CD4-positive, alpha-beta T cell (primary cell): ENCODE measurements at places on chromosomes 11 and 22.

- DNase-seq = no peak
These were observed 55.1 kb upstream of the PDGFD start for GRCh38 chr11:104219096-104219495.

DNA sequence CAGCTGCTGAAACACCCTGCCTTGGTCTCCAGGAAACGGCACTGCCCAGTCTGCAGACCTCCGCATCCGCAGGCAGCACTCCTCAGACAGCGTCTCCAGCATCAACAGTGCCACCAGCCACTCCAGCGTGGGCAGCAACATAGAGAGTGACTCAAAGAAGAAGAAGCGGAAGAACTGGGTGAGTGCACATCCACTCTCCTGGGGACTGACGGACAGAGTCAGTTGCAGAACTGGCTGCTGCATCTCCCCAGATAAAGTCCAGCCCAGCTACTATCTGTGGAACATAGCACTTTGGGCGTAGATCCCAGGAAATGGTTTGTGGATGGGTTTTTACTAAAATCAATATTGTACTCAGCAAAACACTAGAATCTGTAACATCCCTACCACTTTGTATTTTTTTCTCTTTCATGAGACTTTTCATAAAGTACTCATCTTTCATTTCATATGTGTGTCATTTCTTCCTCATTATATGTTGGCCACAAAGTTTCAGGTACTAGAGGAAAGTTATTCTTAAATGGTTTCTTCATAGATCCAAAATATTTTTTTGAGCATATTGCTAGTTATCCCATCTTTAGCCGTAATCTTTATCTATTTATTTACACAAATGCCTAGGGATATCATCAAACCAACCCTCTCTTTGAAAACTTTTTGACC, 80.1 kb downstream of the DBX1 start:
- no peak for DNase-seq

GRCh38 chr11:46039990-46040389, 81.3 kb downstream of the PHF21A start:
- no peak for DNase-seq

- no peak for DNase-seq
These were observed 123.8 kb upstream of the NTM start for GRCh38 chr11:131246663-131247062.

DNA sequence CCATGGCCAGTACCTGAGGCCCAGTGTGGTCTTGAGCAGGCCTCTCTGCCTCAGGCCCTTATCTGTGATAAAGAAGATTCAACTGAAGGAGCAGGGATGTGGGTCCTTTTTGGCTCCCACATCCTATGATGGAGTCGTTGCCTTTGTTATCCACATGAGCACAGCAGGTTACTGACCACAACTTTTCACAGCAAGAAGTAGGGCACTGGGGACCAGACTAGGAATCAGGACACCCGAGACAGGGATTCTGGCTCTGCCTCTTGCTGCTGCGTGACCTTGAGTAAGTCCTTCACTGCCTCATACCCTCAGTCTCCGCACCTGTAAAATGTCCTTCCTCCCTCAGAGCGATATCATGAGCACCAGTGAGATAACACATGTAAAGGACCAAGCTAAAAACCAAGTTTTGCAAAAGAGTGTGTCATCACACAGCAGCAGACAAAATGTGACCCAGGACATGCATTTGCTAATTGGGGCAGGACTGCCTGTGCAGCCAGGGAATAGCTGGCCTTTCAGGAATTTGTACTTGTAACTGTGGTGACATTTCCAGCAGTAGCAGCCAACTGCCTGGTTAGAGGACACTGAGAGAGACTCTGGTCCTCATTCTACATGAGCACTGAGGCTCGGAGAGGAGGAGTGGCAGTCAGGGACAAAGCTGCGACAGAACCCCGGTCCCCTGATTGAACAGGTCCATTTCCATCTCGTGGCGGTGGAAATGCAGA, 13.2 kb upstream of the SMIM35 start:
- no peak for DNase-seq

DNA sequence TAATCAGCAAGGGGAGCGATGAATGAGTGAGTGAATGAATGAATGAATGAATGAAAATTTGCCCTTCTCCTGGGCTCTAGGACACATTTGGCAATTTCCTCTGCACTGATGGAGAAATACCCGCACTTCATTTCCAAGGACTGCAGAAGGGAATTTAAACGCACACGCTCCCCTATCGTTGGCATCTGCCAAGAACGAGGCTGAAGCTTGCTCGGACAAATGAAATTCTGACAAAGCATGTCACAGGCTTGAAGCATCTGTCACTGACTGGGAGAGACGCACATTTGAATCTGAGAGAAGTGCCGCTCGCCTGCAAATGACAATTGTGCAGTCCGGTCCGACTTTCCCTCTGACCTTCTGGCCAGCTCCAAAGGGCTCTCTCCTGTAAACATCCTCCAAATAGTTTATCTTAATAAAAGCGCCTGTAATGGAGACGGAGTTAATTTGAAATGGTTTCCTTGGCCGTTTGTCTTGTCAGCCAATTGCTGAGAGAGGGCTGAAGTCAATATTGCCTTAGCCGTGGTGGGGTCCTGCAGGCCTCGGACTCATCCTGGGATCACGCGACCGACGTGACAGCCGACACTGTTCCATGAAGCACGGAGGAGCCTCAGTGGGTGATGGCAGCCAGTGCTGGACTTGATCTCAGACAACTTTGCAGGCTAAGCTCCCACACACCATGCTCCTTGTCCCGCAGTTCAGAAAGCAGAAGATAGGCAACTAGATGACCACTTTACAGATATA, 260.7 kb downstream of the MN1 start:
- DNase-seq = no peak

GRCh38 chr22:31492151-31492550, 2.5 kb upstream of the EIF4ENIF1 start:
- DNase-seq = no peak

DNA sequence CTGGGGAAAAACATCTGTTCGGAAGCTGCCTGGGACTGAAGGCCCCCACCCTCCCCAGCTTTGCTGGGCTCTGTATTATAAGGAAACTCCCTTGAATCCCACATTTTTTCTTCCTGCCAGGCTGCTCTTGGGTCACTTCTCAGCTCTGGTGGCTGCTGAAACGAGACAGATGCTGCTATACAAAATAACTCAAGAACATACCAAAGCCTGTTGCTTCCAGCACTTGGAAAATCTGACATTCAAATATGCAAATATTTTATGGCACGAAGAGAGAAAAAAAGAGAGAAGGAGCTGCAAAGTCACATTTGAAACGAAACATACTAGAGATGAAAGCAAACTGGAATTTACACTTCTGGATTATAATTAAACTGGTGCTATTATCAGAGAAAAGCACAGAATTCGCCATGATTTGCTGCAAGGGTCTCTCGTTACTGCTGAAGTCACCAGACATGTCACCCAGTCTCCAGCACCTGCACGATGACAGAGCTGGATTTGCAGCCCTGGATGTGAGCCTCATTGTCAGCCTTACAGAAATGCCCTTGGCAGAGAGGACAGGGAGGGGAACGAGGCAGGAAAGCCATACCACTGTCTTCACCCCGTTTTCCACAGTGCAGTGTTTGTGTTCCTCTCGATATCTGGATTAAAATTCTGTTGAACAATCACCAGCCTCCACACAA, 47.9 kb upstream of the IGSF9B start:
- no peak for DNase-seq

DNA sequence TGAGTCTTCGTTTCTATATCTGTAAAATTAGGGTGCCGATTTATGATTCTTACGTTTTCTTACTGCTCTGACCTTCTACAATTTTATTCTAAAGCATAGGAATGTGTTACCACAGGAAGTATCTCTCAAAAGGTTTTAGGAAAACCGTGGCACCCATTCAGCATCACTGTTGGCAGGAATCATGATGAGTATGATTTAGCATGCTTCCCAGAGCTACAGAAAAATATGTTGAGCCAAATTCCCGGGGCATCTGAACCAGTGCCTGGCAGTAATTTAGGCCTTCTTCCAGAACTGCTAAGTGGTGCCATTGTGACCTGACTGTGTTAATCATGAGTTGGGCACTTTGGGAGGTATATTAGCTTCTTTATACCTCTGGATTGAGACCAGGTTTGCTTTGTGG, 605.0 kb upstream of the RAG2 start:
- DNase-seq = no peak

DNA sequence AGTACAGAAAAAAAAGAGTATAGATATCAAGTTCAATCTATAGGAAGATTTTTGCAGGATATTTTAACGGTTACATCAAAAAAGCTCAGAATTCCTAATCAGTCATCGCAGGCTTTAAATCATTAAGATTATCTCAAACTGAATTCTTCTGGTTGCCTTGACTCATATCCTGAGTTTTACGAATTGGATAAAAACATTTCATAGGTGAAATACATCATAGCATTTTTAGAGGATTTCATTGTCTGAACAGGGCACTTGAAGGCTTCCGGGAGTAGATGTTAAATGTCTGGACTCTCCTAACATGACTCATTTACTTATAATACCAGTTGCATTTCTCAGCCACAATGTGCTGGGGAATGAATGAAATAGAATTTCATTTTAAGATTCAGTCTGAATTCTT, 2216.6 kb upstream of the RAG2 start:
- no peak for DNase-seq

DNA sequence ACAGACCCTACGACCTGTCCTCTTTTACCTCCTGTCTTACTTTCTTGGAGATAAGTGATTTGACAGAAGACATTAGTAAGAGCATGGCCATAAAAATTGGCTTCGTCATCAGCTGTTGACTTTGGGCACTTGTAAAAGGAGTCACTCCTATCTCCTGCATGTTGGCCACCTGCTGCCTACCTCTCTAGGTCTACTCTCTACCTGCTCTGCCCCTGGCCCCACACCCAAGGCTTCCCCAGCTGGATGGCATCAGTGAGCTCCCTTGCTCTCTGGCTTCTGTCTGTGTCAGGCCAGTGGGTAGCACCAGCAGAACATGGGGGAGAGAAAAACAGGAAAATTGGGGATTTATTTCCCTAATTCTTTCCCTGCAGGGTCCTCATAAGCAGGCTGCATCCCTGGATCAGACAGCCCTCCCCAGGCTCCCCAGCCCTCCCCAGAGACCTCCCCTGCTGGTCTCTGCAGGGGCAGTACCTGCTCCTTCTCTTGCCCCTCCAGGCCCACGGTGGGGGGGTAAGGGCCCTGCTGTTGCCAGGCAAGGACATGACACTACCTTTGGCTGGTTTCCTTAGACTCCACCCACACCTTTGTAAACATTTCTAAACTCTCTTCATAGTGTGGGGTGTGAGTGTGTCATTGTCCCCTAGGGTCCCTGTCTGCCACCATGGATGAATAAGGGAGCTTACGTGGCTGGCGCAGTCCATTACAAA, 157.0 kb upstream of the NECTIN1 start:
- DNase-seq = no peak

GRCh38 chr11:31558001-31558400, 48.4 kb downstream of the ELP4 start:
- no peak for DNase-seq

DNA sequence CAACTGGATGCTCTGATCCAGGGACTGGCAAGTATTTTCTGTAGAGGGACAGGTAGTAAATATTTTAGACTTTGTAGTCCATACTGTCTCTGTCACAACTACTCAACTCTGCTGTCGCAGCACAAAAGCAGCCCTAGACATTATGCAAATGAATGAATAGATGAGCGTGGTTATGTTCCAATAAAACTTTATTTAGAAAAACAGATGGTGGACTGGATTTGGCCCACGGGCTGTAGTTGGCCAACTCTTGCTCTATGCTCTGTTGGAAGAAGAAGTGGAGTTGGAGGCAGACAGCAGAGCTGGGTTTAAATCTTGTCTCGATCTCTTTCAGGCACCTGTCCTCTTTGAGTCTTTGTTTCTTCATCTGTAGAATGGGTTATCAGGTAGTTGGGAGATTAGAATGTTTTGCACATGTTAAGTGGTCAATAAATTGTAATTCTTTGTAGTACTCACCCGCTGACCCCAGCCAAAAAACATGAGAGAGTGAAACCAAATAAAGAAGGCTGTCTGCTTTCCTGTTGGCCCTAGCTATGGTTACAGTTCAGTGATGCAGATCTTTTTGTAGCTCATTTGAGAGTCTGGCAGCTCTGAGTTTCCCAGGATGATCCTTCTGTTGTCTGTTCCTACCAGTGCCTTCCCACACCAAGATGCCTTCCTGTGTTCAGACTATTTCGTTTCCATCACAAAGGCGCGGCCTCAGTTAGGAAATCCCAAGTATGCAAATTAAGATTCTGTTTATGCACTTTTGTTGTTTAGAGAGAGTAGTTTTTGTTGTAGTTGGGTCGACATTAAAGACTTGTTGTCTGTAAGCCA, 198.1 kb upstream of the SEZ6L start:
- no peak for DNase-seq

- DNase-seq = no peak
These were observed 13.0 kb downstream of the TFIP11 start for GRCh38 chr22:26499188-26499703.

GRCh38 chr22:42909363-42910058, 52.4 kb upstream of the ARFGAP3 start:
- DNase-seq = no peak

DNA sequence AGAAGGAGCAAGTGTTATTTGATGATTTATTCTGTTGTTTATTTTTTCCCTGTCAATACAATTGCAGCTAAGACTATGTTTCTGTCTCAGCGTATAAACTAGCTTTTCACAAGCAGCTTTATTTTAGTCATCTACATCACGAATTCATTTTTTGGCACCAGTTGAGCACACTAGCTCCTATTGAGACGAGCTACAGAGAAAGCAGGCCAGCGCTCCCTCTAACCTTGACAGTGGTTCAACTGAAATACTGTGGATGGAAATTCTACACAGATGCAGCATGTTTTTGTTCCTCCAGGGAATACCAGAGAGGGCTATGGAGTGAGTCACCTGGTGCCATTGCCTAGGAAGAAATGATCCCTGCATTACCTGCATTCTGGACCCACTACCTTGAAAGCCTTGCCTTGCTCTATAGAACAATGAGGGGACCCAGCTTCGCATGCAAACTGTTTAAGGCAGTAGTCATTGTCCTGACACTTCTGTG, 108.2 kb upstream of the ARHGAP42 start:
- no peak for DNase-seq

- no peak for DNase-seq
These were observed 6.0 kb upstream of the GAS2L1 start for GRCh38 chr22:29300467-29300806.

DNA sequence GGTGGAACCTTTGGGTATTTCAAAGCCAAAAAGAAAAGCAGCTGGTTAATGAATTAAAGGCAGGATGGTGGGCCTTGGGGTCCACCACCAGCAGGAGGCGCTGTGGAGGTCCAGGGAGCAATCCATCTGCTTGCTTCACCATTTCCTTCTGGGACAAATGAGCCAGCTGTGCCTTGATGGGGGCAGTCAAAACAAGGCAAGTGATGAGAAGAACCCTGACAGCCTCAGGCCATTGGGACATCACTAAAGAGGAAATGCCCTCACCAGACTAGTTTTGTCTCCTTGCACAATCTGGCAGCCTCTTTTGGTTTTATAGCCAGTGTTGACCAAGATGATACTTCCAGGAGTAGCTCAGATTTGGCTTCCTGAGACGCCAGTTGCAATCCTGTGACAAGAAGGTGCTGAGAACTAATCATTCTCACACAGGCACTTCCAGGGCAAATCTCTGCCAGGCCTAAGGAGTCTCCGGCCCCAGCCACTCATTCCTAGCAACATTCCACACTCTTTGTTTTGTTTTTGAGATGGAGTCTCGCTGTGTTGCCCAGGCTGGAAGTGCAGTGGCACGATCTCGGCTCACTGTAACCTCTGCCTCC, 38.2 kb upstream of the WEE1 start:
- DNase-seq = peak; percentile 75
